ENCODE measurements at places on chromosomes 2 and 18.

DNA sequence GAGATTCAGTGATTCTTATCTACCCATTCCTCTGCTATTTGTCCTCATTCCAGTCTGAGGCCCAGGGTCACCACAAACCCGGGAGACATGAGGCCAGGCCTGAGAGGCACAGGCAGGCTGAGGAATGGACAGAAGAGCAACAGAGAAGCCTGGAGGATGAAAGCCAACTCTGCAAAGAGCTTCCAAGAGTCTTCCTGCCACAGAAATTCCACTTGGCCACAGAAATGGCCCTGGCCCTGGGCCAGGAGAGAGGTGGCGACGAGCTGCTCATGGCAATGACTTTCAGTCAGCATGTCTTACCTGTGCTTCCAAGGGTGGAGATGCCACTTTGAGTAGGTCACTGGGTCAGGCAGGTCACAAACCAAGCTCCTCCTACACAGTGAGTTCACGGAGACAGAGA lies 155.3 kb upstream of the PKDCC start:
- H3K27me3 ChIP-seq = no peaks in the 10 kb centered on the region
- no peak overlapping the region for H3K4me3 ChIP-seq
- no peak overlapping the region for H3K27ac ChIP-seq
- peaks cover 19% of the 10 kb centered on the region for H3K4me1 ChIP-seq

GRCh38 chr2:206561962-206562361 lies 80.3 kb upstream of the FAM237A start:
- H3K4me3 ChIP-seq = no peak overlapping the region
- DNase-seq = no peak
- no peaks in the 10 kb centered on the region for H3K36me3 ChIP-seq

GRCh38 chr2:129229830-129230441 lies 749.5 kb upstream of the RAB6C start:
- DNase-seq = no peak
- H3K27me3 ChIP-seq = no peaks in the 10 kb centered on the region
- no peaks in the 10 kb centered on the region for H3K36me3 ChIP-seq
- no peak overlapping the region for H3K27ac ChIP-seq
- H3K4me1 ChIP-seq = no peaks in the 10 kb centered on the region
- no peak overlapping the region for H3K4me3 ChIP-seq

GRCh38 chr2:9693196-9693491 lies 62.3 kb upstream of the YWHAQ start:
- H3K27ac ChIP-seq = no peak overlapping the region
- DNase-seq = peak; percentile 66
- no peaks in the 10 kb centered on the region for H3K36me3 ChIP-seq
- no peaks in the 10 kb centered on the region for H3K4me1 ChIP-seq
- no peak overlapping the region for H3K4me3 ChIP-seq
- no peaks in the 10 kb centered on the region for H3K27me3 ChIP-seq

DNA sequence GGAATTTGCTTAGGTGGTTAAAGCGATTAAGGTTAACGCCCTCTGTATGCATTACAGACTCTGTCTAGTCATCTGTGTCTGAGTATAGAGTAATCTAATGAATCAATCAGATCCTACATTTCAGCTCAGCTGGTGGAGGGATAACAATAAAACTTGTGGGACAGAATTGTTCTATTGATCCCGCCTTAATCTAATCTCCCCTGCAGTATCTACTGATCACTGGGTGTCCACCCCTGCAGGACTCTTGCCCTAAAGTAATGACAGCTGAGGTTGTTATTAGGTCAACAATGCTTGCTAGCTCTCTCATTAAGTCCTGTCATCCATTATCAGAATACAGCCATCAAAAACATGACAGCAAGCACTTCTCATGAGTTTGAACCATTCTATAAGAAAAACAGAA lies 462.6 kb upstream of the TMEFF2 start:
- no peak overlapping the region for H3K4me3 ChIP-seq
- peaks cover 23% of the 10 kb centered on the region for H3K4me1 ChIP-seq
- H3K27me3 ChIP-seq = no peaks in the 10 kb centered on the region
- no peaks in the 10 kb centered on the region for H3K36me3 ChIP-seq
- DNase-seq = no peak

DNA sequence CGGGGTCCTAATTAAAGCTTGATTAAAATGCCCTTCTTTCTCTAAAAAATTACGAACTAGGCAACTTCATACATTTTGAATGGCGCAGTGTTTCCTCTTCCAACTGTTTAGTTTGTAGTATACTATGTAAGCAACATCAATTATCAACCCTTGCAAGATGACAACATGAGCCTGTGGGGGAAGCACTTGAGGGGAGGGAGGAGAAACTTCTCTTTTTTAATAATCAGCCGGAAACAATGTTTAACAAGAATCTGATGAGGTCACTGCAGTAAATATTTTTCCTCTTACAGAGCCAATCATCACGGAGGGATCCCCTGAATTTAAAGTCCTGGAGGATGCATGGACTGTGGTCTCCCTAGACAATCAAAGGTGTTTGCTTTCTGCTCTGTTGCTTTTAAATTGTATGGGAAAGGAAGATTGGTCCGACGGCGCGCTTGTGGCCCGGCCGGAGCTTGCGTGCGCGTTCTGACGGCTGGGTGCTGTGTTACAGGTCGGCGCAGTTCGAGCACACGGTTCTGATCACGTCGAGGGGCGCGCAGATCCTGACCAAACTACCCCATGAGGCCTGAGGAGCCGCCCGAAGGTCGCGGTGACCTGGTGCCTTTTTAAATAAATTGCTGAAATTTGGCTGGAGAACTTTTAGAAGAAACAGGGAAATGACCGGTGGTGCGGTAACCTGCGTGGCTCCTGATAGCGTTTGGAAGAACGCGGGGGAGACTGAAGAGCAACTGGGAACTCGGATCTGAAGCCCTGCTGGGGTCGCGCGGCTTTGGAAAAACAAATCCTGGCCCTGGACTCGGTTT lies 5.3 kb upstream of the DLX1 start:
- no peak overlapping the region for H3K27ac ChIP-seq
- DNase-seq = no peak
- no peaks in the 10 kb centered on the region for H3K36me3 ChIP-seq
- H3K4me1 ChIP-seq = no peaks in the 10 kb centered on the region
- H3K4me3 ChIP-seq = no peak overlapping the region
